ENCODE measurements at places on chromosomes 4 and X.

DNA sequence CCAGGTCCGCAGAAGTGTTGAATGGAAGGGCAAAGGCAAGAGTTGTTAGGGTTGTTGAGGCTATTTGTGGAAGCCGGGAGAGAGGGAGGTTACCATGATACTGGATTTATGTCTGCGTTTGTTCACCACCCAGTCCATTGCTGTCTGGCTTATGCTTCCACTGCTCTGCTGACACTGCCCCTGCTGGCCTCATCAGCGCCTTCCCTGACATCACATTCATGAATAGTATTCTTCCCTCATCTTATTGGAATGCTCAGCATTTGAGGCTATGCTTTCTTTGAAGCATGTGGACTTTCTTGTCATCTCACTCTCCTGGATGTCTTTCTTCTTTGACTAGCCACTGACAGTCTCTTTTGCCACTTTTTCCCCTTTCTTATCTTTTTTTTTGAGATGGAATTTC is 10.3 kb downstream of the GNL3L start:
- no peak for DNase-seq

DNA sequence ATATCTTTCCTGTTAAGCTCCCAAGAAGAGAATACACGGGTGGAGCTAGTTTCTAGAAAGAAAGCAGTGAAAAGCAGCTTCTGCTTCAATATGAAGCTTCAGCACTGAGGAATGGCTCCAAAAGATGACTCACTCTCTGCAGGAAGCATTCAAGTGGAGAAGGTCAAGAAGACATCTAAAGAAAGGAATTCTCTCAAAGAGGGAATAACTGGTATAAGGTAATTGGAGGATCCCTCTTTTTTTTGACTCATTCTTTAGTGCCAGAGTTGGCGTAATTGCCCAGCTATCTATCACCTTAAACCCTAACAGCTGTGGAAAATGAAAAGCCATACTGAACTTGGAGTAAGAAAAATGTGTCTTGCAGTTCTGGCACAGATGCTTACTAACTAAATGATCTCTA is 3.5 kb downstream of the EDA2R start:
- DNase-seq, result peak; percentile 71

- no peak for DNase-seq
These were observed 237.8 kb upstream of the PGRMC2 start for GRCh38 chr4:128525387-128525786.

GRCh38 chrX:149208307-149208706 is 296.8 kb downstream of the IDS start:
- DNase-seq, result peak; percentile 6

DNA sequence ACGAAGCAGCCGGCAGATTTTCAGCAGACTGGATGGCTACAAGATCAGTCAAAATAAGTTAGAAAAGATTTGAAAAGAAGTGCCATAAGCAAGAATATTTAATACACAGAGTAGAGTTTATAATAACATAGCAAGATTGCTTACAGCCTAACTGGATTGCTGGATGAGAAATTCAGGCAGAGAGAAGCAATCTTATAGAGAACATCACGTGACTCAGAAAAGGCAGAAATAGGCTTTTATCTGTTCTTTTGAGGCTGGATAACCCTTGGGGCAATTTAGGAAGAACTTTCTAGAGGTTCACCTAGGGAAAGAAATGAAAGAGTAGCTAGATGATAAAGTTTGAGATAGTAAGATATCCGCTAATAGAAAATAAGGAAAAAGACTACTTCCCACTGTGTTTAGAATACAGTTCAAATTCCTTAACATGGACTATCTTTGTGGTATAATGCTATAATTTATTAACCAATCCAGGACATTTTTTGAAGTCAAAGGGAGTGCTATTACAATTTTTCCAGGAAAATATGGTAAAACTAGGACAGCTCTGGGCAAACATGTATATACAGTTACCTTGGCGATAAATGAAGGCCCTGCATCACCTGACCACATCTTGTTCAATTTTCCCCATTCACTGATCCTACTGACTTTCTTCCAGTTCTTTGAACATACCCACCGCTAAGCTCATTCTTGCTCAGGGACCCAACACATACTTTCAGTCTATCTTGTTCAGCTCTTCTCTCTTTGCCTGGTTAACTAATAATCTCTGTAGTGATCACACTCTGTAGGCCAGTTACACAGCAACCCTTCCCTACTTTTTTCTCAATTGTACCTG is 12.7 kb upstream of the SPCS3 start:
- DNase-seq, result no peak
